ENCODE measurements at places on chromosomes 5 and 9.

DNA sequence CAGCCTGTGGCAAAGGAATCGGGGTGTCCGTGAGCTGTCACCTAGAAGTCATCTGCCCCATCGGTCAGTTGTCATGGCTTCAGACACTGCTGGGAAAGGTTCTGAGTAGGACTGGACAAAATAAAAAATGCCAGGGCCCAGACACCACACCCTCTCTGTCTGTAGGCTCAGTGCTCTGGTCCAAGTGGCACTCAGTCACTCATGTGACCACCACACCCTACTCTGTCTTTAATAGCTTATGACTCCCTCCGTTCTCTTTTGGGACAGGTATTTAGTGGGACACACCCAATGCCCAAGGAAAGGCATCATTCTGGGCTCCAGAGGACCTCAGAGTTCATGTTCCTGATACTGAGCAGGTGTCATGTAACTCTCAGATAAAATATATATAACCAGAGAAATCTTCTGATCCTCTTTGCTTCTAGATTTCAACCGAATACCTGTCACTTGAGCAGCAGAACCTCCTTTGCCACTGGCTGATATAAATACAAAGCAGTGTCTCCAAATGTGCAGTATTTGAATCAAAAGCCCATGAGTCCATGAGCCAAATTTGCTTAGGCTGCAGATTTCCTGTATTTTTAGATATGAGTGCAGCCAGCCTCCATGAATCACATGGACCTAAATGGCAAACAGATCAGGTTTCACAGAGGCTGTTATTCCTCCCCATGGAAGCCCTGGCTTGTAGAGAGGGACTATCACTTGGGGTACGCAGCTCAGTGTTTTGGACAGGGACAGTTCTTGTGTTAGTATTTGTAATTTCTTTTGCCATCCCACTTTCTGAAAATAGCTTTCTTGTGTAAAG lies 272.0 kb downstream of the ARHGAP26 start:
- no peak for DNase-seq

GRCh38 chr9:84756731-84757130 lies 87.2 kb downstream of the NTRK2 start:
- no peak for DNase-seq

GRCh38 chr9:125843646-125844045 lies 96.5 kb downstream of the PBX3 start:
- DNase-seq: no peak

DNA sequence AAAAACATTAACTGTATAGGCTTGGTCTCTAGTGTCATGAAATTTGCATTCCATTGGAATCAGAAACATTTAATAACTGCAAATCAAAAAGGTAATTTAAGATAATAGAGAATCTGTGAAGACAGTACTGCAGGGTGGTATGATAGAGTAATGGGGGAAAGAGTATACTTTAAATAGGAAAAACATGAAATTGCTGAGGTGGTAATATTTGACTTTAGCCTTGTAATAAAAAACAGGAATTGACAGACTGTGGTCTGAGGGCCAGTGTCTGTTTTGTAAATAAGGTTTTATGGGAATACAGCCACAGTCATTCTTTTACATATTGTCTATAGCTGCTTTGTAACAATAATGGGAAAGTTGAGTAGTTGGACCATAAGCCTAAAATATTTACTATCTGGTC lies 162.3 kb downstream of the RANBP17 start:
- no peak for DNase-seq

GRCh38 chr9:72680593-72681282 lies 159.3 kb downstream of the TMC1 start:
- DNase-seq: no peak
